Spleen (tissue), 13 donors: ENCODE measurements at places on chromosomes 5 and 9.
A peak's percentile ranks its signal among the peaks of the same experiment; 100 is the strongest.

DNA sequence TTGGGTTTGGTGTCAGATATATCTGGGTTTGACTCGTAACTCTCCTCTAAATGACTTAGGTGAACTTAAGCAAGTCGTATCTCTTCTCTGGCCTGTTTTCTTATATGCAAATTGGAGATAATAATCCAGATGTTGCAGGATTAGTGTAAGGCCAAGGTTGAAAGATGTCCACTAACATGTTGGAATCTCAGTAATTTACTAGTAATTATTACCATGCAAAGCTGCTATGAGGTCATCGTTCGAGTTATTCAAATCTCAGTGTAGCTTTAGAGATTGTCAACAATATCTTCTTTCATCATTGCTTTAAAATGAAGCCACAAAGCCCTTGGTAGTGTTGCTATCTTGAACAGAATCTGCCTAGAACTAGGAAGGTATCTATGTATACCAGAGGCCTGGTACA is 437.7 kb upstream of the KLF4 start:
- H3K4me3 ChIP-seq: no peak overlapping the region
- no peak for DNase-seq
- H3K27me3 ChIP-seq: no peaks in the 10 kb centered on the region
- H3K27ac ChIP-seq: no peak overlapping the region
- H3K36me3 ChIP-seq: no peaks in the 10 kb centered on the region

DNA sequence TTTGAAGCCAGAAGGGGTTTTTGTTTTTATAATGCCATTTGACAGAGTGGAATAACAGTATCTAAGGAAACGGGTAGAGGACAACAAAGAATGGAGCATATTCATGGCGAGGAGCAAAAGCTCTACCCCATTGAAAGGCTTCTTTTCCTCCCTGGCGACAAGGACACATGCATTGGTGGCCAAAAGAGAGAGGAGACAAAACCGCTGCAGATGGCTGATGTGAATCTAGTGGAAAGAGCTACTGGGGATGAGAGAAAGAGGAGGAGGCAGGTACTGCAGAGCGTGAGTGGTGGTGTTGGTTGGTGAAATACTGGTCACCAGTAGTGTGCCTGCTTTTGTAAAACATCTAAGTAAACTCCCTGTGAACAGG is 491 bp downstream of the APC start:
- H3K36me3 ChIP-seq: no peaks in the 10 kb centered on the region
- H3K4me3 ChIP-seq: peak overlapping the region; percentile 66
- H3K27me3 ChIP-seq: no peaks in the 10 kb centered on the region
- peak overlapping the region; percentile 86 for H3K27ac ChIP-seq

DNA sequence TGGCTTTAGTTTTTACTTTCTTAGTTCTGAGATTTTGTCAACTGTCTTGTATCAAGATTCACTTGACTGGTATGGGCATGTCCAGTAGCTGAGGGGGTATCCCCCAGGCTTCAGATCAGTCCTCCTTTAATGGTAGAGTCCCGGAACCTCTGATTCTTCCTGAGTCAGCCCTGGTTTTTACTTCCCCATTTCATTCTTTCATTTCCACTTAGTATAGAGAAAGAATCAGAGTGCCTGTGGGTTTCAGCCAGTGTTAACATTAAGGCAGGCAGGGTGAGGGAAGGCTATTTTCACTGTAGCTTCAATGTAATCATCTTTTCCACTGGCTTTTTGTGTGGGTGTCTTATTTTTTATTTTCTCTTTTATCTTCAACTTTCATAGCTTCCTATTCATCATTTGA is 8.3 kb upstream of the COMMD10 start:
- no peaks in the 10 kb centered on the region for H3K36me3 ChIP-seq
- no peak overlapping the region for H3K27ac ChIP-seq
- no peak for DNase-seq
- no peak overlapping the region for H3K4me3 ChIP-seq

- no peaks in the 10 kb centered on the region for H3K4me1 ChIP-seq
- no peak overlapping the region for H3K27ac ChIP-seq
- no peaks in the 10 kb centered on the region for H3K27me3 ChIP-seq
- H3K4me3 ChIP-seq: no peak overlapping the region
- H3K36me3 ChIP-seq: no peaks in the 10 kb centered on the region
- DNase-seq: no peak
These were observed 126.3 kb upstream of the RPS23 start for GRCh38 chr5:82404382-82404945.

DNA sequence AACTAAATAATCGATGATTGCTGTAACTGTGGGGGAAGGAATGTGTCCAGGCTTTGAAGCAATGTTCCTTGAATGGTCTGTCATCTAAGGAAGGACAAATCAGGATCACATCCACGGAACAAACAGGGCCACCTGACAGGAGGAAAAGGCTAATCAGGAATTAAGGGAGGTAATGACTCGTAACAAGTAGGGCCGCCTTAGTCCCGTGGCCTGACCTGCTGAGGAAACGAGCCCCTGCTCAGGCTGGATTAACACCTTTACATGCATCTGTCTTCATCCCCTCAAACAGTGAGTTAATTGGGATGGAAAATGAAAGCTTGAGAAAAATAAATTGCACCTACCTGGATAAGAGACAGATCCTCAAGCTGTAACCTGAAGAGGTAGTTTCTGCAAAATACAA is 227.8 kb downstream of the SEMA5A start:
- no peaks in the 10 kb centered on the region for H3K27me3 ChIP-seq
- no peaks in the 10 kb centered on the region for H3K36me3 ChIP-seq
- no peak for DNase-seq
- H3K4me3 ChIP-seq: no peak overlapping the region

- peaks cover 3% of the 10 kb centered on the region for H3K27me3 ChIP-seq
- no peak overlapping the region for H3K27ac ChIP-seq
- H3K36me3 ChIP-seq: no peaks in the 10 kb centered on the region
- H3K4me1 ChIP-seq: no peaks in the 10 kb centered on the region
These were observed 112.7 kb upstream of the CLINT1 start for GRCh38 chr5:157971571-157972216.

DNA sequence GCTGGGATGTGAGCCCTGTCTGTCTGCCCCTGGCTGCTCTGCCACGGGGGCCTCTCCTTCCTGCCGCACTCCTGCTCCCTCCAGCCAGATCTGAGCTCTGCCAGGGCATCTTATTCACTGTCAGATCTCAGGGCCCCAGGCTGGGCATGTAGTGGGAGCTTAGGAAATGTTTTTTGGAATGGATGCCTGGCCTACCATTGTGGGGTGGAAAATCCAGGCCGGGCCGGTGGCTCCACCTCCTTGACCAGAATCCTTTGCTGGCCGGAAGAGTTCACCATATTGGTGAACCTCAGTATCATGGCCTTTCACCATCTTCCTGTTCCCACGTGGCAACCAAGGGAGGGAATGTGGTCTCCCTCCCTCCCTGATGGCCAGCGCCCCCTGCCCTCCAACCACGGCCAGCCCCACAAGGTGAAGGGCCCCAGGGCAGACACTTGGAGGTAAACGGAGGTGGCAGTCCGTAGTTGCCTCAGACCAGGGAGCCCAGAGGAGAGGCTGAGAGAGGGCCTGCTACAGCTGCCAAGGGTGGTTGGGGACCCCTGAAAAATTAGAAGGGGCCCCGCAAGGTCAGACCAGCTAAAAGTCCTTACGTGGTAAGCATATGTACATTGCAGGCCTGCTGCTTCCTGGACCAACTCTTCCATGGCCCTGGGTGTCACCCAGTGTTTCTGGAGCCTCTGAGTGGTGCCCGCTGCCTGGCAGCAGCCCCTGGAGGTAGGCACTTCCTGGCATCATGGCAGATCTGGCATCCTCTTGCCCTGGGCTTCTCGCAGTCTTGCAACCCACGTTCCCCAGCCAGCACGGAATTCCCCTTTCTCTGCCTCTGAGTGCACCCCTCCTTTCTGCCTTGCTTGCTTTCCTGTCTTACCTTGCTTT is 153.3 kb downstream of the RGS3 start:
- H3K4me1 ChIP-seq: peaks cover 18% of the 10 kb centered on the region
- H3K36me3 ChIP-seq: no peaks in the 10 kb centered on the region
- no peak overlapping the region for H3K27ac ChIP-seq
- H3K27me3 ChIP-seq: no peaks in the 10 kb centered on the region
- peak; percentile 68 for DNase-seq
- no peak overlapping the region for H3K4me3 ChIP-seq
